ENCODE measurements at places on chromosomes 1 and 21.
A peak's percentile ranks its signal among the peaks of the same experiment; 100 is the strongest.

- DNase-seq = no peak
Observed at GRCh38 chr1:201890806-201891450, 2.2 kb downstream of the SHISA4 start.

- DNase-seq = no peak
Observed at GRCh38 chr1:35748326-35748725, 21.5 kb downstream of the CLSPN start.

- no peak for DNase-seq
Observed at GRCh38 chr1:66464802-66465201, 69.2 kb upstream of the SGIP1 start.

DNA sequence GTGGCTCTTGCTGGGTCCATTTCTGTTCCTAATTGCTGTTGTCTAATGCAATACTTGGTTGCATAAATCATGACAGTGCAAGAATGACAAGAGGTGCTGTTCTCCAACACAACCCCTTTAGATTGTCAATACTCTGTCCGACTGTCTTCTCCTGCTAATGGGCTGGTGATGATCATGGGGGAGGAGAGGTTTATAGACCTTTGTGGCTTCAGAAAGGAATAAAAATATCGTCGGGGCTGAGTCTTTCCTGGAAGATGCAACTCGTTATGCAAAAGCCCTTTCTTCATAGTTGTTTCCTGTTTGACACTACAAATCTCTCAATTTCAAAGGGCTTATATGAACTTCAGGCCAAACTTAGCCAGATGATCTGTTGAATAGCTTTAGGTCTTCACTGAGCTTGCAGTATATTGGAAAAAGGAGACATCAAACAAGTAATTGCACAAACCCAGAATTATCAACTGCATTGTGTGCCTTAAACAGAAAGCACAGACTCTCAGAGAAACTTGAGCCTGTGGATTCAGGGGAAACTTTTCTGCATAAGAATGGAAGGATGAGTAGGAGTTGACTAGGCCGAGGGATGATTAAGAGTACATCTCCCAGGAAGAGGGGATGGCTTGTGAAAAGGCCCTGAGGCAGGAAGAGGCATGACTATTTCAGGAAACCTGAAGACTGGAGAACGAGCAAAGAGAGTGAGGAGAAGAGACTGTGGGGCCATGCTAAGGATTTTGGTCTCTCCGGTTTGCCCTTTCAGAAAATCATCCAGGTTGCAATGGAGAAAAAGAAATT is 107.6 kb downstream of the TSEN15 start:
- DNase-seq = no peak

DNA sequence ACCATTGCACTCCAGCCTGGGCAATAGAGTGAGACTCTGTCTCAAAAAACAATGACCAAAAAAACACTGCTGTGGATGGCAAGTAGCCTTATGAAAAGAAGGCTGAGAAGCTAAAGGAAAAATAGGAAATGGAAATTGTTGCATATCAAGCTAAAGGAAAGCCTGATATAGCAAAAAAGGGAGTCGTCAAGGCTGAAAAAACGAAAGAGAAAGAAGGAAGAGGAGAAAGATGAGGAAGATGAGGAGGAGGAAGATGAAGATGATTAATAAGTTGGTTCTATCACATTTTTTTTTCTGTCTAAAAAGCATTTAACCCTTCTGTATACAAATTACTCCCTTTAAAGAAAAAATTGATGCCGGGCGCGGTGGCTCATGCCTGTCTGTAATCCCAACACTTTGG is 10.2 kb upstream of the PRDX1 start:
- no peak for DNase-seq

DNA sequence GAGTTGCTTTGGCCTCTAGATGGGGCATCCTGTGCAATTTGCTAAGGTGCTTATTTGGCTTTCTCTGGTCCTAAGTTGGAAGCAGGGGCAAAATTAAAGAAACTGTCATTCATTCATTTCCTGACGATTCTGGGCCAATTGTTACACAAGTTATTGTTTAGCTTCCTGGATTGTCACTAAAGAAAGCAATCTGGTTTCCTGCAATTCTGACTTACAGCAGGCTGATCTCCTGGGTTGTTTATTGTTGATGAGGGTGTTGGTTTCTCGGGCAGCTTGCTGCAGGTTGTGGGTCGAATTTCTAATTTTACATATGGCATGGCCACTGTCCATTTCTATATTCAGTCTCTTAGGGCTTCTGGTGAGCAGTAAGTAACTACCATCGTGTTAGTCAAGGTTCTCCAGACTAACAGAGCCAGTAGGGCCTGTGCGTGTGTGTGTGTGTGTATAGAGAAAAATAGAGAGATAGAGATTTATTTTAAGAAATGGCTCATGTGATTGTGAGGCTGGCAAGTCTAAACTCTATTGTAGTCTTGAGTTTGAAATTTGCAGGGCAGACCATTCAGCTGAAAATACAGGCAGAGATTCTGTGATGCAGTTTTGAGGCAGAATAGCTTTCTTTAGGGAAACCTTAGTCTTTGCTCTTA is 30.4 kb downstream of the CTH start:
- no peak for DNase-seq

- DNase-seq = peak; percentile 70
Observed at GRCh38 chr21:35026617-35027562, 22.2 kb downstream of the RUNX1 start.

GRCh38 chr1:26961826-26962225 is 1.6 kb upstream of the KDF1 start:
- no peak for DNase-seq

DNA sequence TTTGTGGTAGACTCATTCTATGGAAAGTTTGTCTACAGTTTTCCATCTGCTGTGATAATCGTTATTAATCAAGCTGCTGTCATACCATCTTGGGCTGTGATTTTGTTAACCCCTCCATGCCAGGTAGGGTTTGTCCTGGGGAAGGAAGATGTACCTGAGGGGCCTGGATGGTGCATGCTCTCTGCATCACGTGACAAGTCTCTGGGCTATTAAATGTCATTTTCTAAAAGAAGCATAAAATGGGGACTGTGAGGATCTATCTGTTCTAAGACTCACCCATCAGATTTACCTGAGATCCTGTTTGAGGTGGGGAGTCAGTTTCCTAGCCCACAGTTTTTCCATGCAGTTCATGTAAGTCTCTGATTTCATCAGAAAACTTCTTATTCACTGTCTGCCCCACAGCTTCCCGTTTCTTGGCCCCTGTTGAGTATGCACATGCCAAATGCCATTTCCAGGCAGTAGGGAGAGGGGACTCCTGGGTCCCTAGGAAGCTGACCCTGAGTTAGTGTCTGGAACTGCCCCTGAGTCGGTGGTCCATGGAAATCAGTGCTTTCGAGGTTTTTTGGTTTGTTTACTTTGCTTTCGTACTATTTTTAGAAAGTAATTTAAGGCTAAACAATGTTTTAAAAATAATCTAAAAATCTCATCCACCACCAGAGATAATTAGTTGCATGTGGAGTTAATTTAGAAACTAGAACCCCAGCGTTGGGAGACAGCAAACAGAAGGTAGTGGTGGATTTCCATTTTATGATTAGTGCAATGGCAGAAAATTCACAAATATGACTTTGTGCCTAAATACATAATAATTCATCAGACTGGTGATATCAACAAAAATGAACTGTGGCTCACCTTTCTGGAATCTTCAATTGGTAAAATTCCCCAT is 46.7 kb downstream of the ZBTB18 start:
- no peak for DNase-seq

DNA sequence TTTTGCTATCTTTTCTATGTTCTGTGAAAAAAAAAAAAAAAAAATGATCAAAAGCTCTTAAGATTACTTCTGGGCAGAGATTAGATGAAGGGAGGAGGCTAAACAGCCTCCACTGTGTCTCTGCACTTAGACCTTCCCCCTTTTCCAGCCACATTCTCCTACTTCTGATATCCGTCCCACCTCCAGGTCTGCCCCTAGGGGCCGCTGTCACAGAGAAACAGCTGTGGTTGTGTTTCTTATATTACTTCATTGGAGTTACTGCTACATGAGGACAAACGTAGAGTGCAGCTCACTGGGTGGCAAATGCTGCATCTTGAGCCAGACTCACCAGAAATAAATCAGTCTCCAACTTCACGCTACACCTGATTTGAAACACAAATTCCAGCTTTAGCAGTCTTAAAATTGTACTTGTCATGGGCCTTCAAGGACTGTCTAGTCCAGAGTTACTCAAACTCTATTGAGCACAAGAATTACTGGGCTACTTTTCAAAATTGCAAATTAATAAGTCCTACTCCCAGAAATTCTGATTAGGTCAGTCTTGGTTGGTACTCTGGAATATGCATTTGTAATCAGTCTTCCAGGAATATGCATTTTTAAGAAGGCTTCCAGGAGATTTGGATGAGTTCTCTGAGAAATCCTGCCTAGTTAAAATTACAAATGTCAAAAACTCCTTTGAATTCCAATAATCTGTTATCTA is 125.2 kb upstream of the PTBP2 start:
- DNase-seq = peak; percentile 83

GRCh38 chr1:226687426-226687825 is 51.7 kb downstream of the ITPKB start:
- no peak for DNase-seq

- DNase-seq = peak; percentile 14
Observed at GRCh38 chr1:53619367-53620060, 119.5 kb downstream of the GLIS1 start.

DNA sequence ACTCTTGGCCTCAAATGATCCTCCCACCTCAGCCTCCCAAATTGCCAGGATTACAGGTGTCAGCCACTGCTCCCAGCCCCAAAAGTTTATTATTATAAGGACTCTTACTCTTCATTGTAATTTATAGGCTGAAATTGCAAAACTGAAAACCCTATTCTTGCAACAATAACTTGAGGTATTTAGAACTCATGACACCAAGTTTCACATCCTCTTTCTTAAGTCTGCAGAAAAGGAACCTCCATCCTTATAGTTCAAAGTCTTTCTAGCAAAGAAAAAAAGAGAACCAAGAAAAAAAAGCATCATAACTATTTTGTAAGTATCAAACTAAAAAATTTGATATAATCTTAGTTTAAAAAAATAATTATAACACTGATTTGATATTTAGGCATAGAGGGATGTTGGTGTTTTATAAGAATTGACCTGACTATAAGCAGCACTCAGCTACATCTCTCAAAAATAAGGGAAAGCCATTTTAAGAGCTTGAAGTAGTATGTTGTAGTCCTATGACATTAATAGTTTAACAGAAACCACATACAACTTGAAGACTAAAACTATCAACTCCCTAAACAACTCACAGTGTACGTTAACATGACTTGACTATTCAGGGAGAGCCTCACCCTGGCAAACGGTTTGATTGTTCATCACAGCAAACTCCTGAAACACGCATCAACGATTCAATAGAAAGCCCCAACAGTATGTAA is 122.4 kb downstream of the AKT3 start:
- no peak for DNase-seq

GRCh38 chr1:229815076-229815475 is 189.0 kb downstream of the URB2 start:
- no peak for DNase-seq

GRCh38 chr21:31220575-31220974 is 123.5 kb downstream of the TIAM1 start:
- no peak for DNase-seq

- DNase-seq = no peak
Observed at GRCh38 chr1:232940262-232940661, 10.1 kb upstream of the NTPCR start.

DNA sequence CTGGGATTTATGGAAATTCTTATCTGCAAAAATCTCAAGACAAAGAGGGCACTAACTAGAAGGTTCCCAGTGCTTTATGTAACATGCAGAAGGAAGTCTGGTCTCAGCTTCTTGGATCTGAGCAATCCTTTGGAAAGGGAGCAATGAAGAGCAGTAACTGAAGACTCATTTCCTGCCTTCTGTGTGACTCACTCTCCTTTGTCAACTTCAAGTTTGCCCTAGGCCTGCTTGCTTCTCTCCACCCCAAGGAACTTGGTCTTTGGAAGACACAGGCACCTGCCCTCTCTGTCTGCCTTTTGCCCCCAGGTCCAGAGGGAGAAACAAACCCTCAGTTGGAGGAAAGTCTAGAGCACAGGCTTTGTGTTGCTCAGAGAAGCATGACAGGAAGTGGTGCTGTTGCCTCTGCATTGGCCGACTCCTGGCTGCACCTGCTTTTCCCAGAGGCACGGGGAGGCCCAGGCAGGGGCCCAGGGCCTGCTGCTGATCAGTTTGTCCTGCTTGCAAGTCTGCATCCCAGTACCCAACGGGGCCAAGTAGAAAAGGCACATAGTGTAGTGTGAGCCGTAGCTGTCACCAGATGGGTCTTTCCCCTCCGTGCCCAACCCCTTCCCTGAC is 137.2 kb downstream of the DHRS3 start:
- no peak for DNase-seq

GRCh38 chr1:53821380-53821779 is 16.7 kb downstream of the NDC1 start:
- no peak for DNase-seq

GRCh38 chr1:208499601-208500000 is 255.4 kb upstream of the PLXNA2 start:
- no peak for DNase-seq

DNA sequence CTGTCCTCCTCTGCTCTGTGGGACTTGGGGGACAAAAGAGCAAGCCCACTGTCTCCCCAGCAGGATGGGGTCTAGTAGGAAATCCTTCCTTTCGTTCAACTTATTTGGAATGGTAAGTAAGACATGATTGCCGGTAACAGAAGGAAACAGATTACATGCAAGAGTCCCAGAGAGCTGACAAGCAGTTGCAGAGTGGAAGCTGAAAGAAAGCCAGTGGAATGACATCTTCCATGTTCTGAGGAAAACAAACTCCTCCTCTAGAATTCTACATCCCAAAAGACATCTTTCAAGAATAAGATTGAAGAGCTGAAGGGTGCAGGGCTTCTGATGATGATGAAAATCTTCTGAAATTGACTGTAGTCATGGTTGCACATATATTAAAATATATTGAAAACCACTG is 619.4 kb downstream of the KIF26B start:
- no peak for DNase-seq

GRCh38 chr1:100924991-100925390 is 29.1 kb downstream of the SLC30A7 start:
- no peak for DNase-seq

- no peak for DNase-seq
Observed at GRCh38 chr1:180239145-180240096, 9.4 kb downstream of the LHX4 start.

- DNase-seq = no peak
Observed at GRCh38 chr1:115238336-115239147, 99.5 kb downstream of the NGF start.

GRCh38 chr1:200180821-200181220 is 153.3 kb downstream of the NR5A2 start:
- DNase-seq = no peak

DNA sequence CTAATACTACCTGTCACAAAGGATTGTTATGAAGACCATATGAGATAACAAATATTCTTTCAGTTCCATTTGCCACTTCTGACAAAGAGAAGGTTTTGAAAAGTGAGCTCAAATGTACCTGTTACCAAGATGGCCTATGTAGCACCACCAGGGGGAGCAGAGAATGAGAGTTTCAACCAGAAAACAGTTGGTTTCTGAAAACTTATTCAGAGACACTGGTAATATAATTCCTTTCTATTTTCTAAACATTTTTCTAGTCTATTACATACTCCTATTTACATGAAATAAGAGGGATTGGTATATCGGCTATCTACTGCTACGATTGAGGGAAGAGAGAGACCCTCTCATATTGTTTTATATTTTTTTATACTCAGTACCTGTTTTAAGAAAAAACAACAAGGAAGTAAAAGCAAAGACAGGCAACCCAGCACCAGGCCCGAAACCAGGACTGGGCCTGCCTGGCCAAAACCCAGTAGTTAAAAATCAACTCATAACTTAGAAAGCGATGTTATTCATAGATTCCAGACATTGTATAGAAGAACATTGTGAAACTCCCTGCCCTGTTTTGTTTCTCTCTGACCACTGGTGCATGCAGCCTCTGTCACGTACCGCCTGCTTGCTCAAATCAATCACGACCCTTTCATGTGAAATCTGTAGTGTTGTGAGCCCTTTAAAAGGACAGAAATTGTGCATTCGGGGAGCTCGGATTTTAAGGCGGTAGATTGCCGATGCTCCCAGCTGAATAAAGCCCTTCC is 48.3 kb downstream of the IL23R start:
- no peak for DNase-seq

All from H9 (cell line).